Omental fat pad (tissue), 4 donors: ENCODE measurements at places on chromosomes 4 and X.

GRCh38 chrX:15758140-15758539, 20.1 kb downstream of the CA5B start:
- no peak for DNase-seq

DNA sequence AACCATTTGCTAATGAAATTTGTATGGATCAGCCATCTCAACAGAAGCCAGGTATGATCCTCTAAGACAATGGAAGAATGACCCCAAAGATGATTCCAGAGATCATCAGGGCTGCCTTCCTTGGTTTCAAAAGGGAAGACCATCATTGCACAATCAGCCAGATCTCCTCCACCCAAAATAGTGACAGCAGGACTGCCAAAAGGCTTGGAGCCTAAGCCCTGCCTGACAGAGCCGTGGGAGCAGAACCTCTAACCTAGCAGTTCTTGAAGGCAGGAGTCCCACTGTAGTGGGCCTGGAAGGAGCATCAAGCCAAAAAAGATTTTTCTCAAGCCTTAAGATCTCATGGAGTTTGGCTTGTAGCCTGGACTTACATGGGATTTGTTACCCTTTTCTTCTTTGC, 226.0 kb downstream of the RASL11B start:
- DNase-seq: no peak

DNA sequence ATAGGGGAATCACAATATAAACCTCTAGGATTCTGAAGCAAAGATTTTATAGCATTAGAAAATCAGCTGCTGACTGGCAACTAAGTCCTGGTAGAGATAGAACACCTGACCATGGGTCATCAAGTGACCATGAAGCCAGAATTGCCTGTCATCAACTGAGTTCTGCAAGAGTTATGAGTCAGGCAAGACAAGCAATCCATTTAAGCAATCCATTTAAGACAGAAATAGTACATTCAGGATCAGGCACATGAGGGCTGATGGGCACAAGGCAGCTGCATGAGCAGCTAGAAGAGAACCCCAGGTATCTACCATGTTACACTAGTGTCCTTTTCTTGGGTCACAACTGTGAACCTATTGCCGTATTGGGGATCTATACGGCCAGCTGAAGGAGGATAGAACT, 98.9 kb downstream of the SPRY1 start:
- no peak for DNase-seq

DNA sequence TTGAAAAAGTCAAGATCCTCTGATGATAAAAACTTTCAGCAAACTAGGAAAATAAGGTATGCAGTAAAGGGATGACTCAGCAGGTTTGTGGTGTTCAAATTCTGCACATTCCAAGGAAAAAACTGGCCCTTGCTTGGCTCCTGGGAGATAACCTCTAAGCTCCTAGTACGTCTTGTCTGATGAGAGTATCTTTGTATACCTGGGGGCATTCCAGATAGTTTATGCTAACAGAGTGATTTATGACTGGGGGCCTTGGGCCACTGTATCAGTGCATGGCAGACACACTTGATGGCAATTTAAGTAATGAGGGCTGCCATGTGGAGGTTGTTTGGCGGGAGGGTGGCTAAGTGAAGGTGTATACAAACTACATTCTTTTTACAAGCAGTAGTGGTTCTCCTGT, 56.9 kb downstream of the NSG1 start:
- no peak for DNase-seq

DNA sequence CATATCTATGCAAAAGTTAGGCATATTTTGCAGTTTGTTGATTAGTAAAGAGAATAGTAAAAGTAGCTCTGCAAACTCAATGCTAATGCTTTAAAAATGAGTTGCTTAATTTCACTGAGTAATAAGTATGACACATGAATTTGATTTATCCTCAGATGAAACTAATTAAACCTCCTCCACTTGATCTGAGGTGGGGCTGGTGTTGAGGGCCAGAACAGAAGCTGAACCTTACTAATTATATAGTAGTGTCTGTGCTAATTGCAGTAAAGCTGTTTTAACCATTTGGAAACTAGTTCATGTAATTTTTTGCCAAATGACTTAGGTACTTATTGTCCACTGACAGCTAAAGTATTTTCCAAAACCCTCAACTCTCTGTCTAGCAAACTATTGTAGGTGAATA, 7.7 kb upstream of the PGAM4 start:
- DNase-seq: no peak

DNA sequence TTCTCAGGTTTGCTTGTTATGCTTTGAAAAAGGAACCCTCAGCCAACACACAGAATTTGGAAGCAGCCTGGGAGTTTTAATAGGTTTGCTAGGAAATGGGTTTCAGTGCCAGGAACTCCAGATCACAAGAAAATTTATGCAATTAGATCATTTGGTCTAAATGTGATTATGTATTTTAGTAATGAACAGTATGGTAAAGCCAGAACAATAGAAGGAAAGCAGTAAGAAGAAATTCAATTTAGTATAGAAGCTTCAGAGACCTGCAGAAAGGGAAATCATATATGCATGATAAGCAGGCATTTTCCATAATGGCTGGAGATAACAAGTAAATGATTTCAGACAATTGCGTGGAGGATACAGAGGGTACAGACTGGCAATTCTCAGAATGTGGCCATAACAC, 184.7 kb downstream of the KCNIP4 start:
- DNase-seq: no peak

GRCh38 chr4:121154103-121154515, 10.0 kb downstream of the TNIP3 start:
- DNase-seq: no peak

GRCh38 chr4:168585168-168586091, 88.6 kb downstream of the PALLD start:
- DNase-seq: peak; percentile 57

GRCh38 chrX:148380650-148381561, 119.5 kb upstream of the AFF2 start:
- no peak for DNase-seq

DNA sequence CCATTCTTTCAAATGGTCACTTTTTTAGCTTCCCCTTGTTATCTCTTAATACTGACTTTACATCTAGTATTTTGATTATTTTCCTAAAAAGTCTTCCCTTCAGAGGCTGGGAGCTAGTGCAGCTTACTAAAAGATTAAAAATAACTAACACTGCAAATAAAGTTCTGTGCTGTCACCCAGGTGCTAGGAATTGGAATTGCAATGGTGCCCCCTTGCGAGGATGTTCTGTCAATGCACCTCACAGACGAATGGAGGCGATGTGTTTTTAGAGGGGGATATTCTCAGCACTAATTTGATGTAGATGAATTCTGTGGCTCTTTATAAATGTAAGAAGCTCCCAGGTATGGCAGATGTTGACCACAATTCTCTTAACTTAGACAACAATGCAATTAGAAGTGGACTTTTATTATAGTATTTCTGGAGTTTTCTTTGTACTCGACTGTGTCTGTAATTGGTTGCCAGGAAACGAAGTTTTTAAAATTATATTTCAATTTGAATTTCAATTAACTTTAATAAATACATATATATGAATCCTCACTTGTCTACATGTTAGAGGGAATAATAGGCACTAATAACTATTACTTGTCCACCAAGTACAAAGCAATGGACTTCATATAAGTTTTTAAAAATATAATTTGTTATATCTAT, 22.0 kb upstream of the SMIM31 start:
- DNase-seq: no peak

DNA sequence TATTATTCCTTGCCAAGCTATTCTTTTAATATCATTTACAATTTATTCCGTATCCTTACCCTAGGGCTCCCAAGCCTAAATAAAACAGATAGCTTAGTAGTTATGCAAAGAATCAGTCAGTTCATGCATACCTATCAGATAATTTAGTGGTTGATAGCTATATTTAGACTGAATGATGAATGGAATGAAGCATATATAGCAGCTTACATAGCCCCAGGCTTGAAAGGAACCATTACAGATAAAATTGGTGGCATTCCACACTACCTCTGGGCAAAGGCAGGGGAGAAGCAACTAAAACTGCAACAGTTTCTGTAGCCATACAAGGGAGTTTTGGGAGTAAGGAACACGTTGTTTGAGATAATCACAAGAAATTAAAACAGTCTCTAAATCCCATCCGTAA, 2.7 kb downstream of the ACE2 start:
- no peak for DNase-seq
